ENCODE measurements at places on chromosomes 1 and 21. TPM values are rescaled to one million over a fixed set of nuclear protein-coding genes. Genes with fewer than 3 reads are reported as not detected.

DNA sequence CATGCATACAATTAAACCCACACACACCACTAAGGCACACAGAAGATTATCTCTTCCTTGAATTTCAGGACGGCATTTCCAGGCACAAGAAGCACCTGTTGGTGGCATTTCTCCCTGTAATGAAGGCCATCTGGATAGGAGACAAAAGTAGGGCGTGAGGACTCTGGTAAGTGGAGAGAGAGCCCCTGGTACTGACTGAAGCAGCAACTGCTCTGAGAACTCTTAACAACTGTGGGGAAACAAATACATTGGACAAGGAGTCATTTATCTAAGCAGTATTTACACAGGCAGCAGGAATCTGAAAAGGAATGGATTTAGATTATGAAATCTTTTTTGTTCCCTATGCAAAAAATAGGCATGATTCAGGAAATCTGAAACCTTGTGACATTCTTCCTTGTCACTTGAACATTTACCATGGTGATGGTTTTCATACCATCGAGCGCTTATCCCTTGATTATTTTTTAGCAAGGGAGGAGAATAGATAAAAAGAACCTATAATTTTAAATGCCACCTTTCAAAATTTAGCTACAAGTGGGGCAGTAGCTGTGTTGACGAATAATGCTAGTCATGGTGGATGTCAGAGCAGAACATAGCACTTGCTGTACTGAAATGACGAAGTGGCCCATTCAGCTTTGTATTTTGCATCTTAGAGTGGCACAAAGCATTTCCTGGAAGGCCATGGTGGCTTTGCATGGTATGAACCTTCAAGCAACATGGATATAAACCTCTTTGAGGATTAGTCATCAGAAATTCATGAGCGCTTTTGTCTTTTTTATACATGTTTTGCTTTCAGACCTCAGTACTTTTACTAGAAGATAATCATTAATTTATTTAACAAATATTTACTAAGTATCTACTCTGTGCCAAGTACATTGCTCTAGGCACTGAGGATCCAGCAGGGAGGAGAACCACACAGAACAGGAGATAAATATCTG, 362.0 kb downstream of the ADGRL2 start:
- DNase-seq, result peak; percentile 3

GRCh38 chr1:164838786-164839185, 279.8 kb downstream of the PBX1 start:
- no peak for DNase-seq

GRCh38 chr1:161962091-161962887, 61.4 kb downstream of the OLFML2B start:
- peak; percentile 59 for DNase-seq

GRCh38 chr21:44517175-44517899, 22.7 kb downstream of the KRTAP10-1 start:
- DNase-seq, result no peak

DNA sequence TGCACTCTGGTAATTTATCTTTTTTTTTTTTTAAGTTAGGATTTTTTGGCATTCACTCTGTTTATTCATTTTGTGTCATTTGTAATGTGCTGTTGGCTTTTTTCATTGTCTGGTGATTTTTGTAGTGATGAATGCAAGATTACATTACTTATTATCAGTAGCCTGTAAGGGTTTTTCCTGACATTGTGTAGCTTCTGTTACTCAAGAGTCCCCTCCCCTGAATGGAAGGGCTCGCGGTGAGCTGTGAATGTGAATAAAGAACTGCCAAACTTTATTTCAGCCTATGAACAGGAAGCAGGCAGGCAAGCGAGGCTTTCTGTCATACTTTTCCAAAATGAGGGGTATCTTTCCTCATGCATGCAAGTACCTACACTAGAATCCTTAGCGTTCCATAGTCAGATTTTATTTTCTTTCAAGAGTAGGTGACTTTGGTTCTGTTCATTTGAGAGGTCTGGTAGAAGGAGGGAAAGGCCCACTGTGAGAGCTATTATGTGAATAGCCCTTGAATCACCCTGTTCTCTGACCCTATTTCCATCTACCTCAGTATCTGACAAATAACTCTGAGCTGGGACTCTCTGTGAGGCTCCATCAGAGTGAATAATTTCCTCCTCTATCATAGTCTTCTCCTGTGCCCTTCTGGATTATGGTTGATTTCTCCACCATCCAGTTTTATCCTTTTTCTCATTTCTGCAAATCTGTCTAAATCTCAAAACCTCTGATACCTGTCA, 114.0 kb downstream of the CD247 start:
- DNase-seq, result no peak

DNA sequence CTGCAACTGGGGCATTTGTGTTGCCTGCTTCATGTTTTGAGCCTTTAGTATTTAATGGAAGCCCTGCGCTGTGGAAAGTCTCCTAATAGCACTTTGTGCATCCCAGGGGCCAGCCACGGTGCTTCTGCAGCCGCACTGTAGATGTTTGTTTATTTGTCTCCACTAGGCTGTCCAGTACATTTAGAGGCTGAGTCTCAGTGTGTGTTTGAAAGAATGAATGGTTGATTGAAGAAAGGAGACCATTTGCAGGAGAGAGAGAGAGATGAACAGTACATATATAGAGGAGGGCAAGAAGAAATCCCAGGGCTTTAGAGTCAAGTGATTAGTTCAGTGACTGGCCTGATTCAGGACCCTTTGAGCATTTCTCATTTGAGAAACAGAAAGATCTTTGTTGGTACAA, 33.9 kb downstream of the MPZL1 start:
- DNase-seq, result no peak

- no peak for DNase-seq
Observed at GRCh38 chr1:6273380-6273891, 12.5 kb upstream of the GPR153 start.

DNA sequence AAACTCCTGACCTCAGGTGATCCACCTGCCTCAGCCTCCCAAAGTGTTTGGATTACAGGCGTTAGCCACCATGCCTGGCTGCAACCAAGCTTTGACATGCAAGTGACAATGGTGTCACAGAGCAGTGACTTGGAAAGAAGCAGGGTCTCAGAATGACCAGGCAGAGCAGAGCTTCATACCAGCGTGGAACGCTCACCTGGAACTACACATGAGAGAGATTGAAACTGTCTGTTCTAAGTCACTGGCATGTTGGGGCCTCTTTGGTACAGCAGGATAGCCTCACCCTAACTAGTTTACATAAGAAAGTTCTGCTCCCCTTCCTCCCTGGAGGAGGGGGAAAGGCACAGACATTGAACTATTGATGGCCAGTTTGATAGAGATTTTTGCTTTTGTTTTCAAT, 47.5 kb upstream of the ITPKB start:
- no peak for DNase-seq

GRCh38 chr1:30735668-30736498, 12.5 kb upstream of the MATN1 start:
- DNase-seq, result no peak

GRCh38 chr21:21383126-21383525, 384.9 kb downstream of the NCAM2 start:
- DNase-seq, result no peak

DNA sequence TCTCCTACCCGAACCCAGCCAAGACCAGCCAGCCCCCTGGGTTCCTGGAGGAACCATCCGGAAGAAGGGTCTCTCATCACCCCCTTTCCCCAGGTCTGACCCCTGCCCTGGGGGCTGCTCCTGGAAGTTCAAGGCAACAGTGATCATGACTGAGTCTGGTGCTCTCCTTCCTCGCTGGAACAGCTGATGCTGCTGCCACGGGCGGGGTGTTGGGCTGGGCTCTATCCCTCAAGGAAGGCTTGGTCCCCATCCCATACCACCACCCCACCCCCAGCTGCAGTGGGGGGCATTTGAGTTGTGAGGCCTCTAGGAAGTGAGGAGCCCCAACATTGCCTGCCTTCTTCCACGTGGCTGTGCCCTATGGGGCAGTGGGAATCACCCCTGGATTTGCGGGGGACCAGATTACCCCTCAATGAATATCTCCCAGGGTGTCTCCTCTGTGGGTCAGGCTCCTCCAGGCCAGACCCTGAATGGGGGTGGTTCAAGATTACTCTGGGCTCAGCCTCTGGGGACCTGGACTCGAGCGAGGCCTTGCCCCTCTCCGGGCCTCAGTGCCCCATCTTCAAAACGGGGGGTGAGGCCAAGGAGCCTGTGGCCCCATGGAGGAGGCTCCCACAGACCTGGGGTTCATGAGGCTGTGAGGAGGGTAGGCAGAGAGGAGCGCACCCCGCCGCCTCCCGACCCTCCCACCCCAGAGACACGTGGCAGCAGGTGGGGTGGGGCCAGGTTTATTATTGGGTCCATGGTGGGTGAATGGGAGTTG, 2.8 kb downstream of the MASP2 start:
- DNase-seq, result no peak

FAM163A gene
- 0.10 TPM for total RNA-seq

RAD54L gene
- total RNA-seq, result 4.6 TPM

CDC42 gene
- 338 TPM for total RNA-seq

HTR6 gene
- not detected for total RNA-seq

CYYR1 gene
- total RNA-seq, result 10.9 TPM

All from skin of body (tissue), 3 donors.